Stimulated activated CD8-positive, alpha-beta memory T cell treated with anti-CD3 and anti-CD28 coated beads, Interleukin-15, amount 100 ng/mL, for 48 hours (primary cell): ENCODE measurements at places on chromosomes 3 and 15.

DNA sequence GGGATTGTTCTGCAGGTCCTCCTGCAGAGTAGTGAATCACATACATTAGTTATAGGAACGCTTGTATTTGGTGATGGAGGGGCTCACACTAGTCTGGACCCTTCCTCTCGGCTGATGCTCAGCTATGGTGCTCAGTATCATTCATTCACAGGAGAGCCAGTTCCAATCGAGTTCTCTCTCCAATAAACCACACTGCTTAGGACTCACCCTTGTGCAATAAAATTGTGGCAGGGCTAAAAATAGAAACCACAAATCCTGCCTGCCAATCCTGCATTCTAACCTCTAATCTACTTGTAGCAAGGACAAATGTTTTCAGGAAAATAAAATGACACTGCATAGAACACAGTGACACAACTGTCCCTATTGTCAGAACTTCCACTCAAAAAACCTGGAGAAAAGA, 138.4 kb upstream of the TBL1XR1 start:
- no peak for DNase-seq

DNA sequence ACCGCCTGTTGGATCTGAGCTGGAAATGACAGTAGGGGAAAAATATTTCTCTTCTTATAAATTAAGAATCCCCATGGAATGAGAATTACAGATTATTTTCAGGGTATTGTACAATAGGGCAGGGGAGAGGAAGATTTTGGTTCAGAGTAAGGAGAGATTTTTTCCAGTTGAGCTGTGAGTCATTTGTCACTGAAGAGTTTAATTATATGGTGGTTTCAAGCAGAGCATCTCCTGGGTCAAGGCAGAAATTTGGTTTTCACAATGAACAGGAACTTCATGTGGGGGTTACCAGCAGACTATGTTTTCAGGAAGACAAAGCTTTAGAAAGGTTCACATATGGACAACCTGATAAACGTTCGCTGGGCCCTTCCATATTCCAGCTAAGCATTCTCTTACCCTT, 182.8 kb upstream of the NR2E3 start:
- no peak for DNase-seq

GRCh38 chr3:184598574-184598927, 37.0 kb downstream of the EPHB3 start:
- no peak for DNase-seq

- no peak for DNase-seq
Measured at GRCh38 chr3:197206913-197207312, 91.5 kb downstream of the DLG1 start.

GRCh38 chr3:119849126-119849525, 67.2 kb downstream of the NR1I2 start:
- no peak for DNase-seq

- DNase-seq = no peak
Measured at GRCh38 chr3:141405591-141405990, 37.3 kb downstream of the ZBTB38 start.

GRCh38 chr15:48930735-48931134, 33.0 kb downstream of the SHC4 start:
- no peak for DNase-seq

DNA sequence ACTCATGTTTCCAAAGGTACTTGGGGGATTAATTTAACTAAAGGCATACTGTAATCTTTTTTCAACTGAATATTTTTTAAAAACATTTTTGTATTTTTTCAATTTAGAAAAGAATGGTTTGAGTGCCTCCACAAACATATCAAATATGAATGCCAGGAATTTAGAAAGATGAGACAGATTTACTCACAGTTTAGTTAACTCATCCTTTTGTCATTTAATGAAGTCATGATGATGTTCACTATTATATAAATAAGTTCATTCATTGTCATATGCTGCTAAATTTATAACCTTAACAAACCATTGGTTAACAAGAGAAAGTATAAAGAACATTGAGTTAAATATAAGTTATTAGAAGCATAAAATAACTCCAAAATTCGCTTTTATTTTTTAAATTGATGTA, 50.0 kb downstream of the FGF7 start:
- DNase-seq = no peak

- DNase-seq = no peak
Measured at GRCh38 chr3:117719316-117719926, 1009.8 kb downstream of the TUSC7 start.

GRCh38 chr15:67319961-67320360, 65.4 kb downstream of the IQCH start:
- no peak for DNase-seq

GRCh38 chr15:77974098-77974414, 103.5 kb downstream of the TBC1D2B start:
- no peak for DNase-seq

- DNase-seq = no peak
Measured at GRCh38 chr15:91936182-91936775, 82.8 kb downstream of the SLCO3A1 start.

GRCh38 chr3:172180473-172180872, 141.1 kb downstream of the FNDC3B start:
- no peak for DNase-seq

DNA sequence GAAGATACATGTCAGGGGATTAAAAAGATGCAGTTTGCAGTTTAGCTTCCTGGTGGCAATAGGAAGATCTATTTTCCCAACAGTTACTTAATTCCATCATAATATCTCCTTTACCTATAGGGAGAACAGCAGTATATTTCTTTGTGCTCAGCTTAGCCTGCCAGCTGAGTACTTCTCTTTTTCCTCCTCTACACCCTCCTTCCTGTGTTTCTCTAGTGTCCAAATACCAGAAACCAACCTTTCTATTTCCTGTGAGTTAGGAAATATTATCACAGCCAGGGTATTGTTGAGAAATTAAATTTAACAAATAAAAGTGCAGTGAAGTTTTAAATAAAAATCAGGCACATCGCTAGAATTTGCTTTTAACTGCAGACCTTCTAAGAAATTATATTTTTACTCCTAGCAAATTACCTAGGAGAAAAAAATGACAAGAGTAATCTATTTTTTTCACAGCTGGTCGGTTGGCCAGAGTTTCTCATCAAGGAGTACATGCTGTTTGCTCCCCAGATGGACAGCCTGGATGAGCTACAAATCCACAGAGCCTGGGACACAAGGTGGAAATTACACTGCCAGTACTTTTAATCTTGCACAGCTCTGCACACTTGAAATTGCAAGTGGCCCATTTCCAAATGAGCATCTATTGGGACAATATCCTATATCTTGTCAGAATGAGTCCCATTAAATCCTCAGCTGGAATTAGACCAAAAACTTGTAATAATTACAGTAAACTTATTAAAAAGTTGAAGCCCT, 185.2 kb upstream of the CFAP20DC start:
- no peak for DNase-seq

- DNase-seq = no peak
Measured at GRCh38 chr3:118736107-118736506, 298.5 kb downstream of the IGSF11 start.

DNA sequence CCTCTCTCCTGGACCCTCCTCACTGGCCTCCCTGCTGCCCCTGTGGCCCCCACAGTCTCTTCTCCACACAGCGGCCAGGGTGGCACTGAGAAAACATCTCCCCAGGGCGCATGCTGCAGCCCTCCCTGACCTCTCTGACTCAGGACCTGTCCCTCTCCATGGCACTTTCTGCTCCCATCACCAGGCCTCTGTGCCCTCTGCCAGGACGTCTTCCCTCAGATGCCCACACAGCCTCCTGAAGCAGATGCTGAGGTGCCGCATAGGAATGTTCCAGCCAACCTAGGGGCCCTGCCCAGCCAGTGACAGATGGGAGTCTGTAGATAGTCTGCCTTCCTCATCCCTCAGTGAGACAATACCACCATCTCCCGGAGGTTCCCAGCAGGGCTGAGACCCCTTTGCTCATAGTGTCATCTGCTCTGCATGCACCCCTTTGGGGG, 8.7 kb downstream of the MYL3 start:
- DNase-seq = no peak
